ENCODE measurements at places on chromosomes 12 and 14.
A peak's percentile ranks its signal among the peaks of the same experiment; 100 is the strongest.

DNA sequence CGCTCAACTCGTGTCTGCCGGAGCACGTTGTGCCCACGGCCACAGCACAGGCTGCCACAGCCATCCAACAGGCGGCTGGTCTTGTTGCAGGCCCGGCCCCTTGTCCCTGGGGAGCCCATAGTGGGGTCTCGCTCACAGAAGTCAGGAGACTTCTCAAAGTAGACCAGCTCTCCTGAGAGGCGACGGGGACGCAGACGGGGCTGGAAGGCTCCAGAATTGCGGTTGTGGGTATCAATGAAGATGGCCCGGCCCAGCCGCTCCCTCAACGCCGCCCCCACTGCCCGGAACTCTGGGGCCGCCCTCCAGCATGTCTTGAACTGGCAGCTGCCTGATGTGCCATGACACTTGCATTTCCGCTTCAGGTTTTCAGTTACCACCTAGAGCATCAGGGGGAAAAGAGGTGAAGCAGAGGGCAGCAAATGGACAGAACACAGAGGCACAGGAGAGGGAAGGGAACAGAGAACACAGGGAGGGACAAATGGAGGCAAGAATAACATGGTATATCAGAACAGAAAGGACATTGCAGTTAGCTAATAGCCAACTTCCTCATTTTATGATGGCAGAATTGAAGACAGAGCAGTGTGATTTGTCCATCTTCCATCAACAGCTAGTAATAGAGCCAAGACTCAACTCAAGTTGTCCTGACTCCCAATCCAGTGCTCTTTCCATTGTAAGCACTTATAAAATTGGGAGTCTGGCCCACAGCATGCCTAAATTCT, 5.2 kb downstream of the WNT10B start:
- DNase-seq, result no peak

DNA sequence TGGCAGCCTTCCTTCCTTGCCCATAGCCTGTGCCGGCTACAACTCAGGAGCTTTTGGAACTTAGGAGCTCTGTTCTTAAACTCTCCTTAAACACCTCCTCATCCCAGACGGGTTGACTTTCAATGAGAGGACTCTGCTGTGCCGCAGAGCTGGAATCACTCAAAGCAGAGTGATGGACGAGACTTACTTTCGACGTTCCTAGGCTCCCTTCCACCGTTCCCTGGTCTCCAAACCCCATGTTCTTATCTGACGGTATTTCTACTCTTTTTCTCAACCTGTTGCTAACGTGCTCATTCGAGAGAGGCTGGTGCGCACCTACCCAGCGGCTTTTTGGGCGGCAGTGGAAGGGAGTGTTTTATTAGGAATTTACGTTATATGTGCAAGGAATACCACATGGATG, 232.7 kb downstream of the CACNA1C start:
- DNase-seq, result no peak

DNA sequence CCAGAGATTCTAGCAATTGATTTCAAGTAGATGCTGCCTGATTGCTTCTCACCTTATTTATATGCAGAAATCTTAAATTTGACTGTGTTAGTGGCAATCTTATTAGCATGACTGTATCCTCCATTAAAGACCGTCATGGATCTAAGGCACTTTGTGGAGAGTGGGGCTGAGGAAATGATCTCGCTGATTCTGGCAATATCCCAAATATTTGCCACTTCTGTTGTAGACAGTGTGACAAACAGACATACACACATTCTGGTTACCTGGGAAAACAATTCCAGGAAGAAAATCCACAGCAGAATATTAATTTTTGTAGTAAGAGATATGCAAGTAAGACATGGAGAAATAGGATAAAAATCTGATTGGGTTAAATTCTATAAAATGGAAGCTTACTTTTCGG, 269.0 kb upstream of the G2E3 start:
- DNase-seq, result no peak

DNA sequence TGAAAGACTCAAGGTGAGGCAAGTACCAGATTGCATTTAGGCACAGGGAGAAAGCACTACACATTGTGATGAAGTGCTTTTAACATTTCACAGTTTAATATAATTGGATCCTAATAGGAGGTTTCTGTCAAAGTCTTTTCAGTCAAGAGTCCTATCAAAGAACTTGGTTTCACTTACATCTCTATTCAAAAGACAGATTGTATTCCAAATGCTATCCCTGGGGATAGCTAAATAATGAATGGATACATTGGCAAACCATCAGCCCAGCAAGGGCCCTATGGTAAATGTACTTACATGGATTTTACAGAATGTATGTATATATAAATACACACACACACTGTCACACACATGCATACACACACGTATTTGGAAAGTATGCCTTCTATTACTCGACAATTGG, 655.5 kb upstream of the FLRT2 start:
- DNase-seq, result no peak

DNA sequence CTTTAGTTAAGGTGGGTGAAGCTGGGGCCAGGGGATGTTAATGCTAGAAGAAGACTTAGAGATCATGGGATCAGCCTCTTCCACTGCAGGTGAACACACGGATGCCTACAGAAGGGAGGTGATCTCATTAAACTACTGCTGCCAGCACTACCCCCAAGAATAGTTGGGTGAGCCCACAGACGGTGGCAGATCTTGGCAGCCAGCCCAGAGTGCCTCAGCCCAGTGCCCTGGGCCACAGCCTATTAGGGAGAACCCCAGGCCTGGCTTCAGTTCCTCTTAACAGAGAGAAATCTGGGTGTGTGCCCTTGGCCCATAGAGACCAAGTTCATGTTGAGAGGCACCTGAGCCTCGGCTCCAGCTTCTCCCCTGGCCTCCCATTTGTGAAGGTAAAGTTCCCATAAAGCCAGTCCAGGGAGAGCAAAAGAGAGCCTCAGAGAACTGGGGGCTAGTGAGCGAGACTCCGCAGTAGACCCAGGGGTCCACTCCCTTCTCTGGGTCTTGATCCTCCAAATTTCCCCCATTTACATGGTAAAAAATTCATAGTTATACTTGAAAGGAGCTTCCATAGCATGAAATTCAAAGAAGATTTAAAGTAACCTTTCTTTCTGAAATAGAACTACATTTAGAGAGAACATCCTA, 125.0 kb upstream of the CCND2 start:
- DNase-seq, result peak; percentile 56

DNA sequence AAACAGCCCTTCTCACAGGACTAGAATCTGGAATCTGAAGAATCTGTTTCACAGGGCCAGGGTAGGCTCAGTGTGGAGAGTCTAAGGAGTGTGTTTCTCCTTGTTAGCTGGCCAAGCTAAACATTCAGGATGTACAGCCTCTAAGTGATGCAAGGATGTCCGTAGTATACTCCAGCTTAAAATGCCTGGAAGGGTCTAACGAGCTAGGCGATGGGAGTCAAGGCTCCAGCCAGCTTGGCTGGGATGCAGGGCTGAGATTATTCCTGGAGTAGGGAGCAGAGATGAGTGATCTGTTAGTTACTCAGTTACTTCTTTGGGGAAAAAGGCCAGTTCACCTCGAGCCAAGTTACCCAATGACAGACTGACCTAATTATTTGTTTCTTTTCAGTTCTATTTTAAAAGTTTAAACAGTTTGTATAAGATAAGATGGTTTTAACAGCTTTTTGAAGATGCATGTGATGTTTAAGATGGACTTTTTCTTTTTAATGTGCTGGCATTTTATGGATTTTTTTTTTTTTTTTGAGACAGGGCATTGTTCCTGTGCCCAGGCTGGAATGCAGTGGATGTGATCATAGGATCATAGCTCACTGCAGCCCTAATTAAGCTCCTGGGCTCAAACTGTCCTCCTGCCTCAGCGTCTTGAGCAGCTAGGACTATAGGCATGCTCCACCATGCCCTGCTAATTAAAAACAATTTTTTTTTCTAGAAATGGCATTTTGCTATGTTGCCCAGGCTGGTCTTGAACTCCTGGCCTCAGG, 41.1 kb downstream of the SYNE2 start:
- no peak for DNase-seq

GRCh38 chr12:104358353-104359003, 54.9 kb downstream of the EID3 start:
- DNase-seq, result no peak

- DNase-seq, result no peak
Measured at GRCh38 chr12:95731519-95731958, 59.0 kb downstream of the NTN4 start.

DNA sequence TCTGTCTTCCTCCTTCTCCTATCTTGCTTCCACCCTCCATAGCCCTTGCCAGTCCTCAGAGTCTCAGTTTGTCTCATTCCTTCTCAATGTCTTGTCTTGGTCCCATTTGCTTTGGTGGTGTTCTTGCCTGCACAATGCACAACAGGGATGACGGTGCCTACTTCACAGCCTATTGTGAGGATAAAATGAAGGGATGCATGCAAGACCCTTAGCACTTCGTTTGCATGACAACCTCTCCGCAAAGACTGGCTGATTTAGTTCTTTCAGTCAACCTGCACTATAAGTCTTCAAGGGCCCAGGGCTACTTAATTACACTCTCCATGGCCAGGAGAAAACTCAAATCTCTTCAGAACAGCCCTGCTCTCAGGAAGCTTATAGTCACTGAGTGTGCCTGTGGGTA, 8.5 kb downstream of the SELPLG start:
- no peak for DNase-seq

Data from vagina (tissue), 2 donors.